ENCODE measurements at places on chromosomes 7 and 10. TPM values are rescaled to one million over a fixed set of nuclear protein-coding genes. Genes with fewer than 3 reads are reported as not detected.

VENTX gene
- not detected for total RNA-seq

XRCC2 gene
- 0.64 TPM for total RNA-seq

GRCh38 chr10:47154762-47155161 is 145.2 kb upstream of the GDF10 start:
- no peak for DNase-seq
- no peak overlapping the region for H3K27ac ChIP-seq
- peaks cover 7% of the 10 kb centered on the region for H3K4me1 ChIP-seq
- no peaks in the 10 kb centered on the region for H3K27me3 ChIP-seq

- H3K4me1 ChIP-seq = peaks cover 5% of the 10 kb centered on the region
- H3K27ac ChIP-seq = no peak overlapping the region
- H3K4me3 ChIP-seq = no peak overlapping the region
- peaks cover 94% of the 10 kb centered on the region for H3K36me3 ChIP-seq
- H3K27me3 ChIP-seq = no peaks in the 10 kb centered on the region
Observed at GRCh38 chr7:45071528-45071927, 17.2 kb downstream of the NACAD start.

DNA sequence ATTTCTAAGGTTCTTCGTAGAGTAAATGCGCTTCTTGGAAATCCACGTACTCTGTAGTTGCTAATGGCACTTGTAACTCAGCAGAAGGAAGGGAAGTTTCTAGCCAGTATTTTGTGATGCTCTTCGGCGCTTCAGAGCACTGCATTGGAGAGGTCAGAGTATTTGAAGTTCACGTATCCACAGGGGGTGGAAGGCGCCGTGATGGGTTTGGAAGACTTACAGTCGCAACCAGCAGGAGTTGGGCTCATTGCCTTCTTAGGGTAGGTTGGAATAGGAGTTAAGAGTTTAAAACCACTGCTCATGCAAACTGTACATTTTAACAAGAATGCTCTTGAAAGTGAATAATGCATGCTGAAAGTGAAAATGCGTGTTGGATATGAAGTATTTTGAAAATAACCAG is 49.1 kb downstream of the SHH start:
- no peaks in the 10 kb centered on the region for H3K27me3 ChIP-seq
- no peak overlapping the region for H3K4me3 ChIP-seq
- DNase-seq = no peak
- peaks cover 42% of the 10 kb centered on the region for H3K36me3 ChIP-seq

All from suprapubic skin (tissue), 4 donors.